ENCODE measurements at places on chromosomes 2 and 18. TPM values are rescaled to one million over a fixed set of nuclear protein-coding genes. Genes with fewer than 3 reads are reported as not detected.

GRCh38 chr2:108938077-108938710 lies 50.8 kb downstream of the EDAR start:
- DNase-seq = no peak

GRCh38 chr2:86634352-86634751 lies 10.7 kb upstream of the RNF103 start:
- no peak for DNase-seq

- no peak for DNase-seq
Observed at GRCh38 chr18:23129355-23130002, 5.8 kb upstream of the CABLES1 start.

The USP34 gene
- total RNA-seq = 73.8 TPM

The PLEK gene
- total RNA-seq = 12.7 TPM

The DTNA gene
- 19.2 TPM for total RNA-seq

The ANKRD30BL gene
- not detected for total RNA-seq

- DNase-seq = no peak
Observed at GRCh38 chr18:49276680-49277079, 183.8 kb downstream of the DYM start.

DNA sequence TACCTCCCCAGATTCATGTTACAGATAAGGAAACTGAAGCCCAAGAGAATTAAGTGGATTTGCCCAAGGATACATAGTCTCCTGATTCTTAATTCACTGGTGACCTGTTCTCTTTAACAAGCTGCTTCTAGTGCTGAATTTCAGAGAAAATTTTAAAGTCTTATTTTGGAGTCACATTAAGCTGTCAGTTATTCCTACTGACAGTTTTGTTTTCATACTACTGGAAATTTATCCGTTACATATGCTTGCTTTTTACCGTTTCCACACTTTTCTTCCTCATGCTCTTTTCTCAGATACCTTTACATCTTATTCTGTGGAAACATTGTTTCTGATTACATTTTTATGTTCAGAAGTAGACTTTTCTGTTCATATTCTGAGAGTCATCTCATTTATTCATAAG lies 1.3 kb downstream of the MOB4 start:
- DNase-seq = no peak

- no peak for DNase-seq
Observed at GRCh38 chr2:207291625-207292252, 126.0 kb upstream of the KLF7 start.

DNA sequence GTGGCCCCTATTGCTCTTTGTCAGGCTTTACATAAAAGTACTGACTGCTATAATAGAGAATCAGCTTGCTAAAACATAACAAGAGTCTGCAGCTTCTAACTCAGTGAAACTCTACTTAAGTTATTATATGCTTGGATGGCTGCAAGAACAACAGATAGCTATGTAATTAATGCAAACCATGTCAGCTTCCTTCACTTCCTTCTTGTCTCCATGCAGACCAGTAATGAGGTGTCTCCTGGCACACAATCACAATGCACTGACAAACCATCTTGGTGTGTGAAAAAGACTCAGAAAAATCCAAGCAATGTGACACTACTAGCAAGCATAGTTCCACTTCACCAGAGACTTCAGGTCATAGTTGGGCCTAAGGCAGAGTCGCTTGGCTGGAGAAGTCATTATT lies 2068.9 kb upstream of the PIK3C3 start:
- no peak for DNase-seq

- peak; percentile 72 for DNase-seq
Observed at GRCh38 chr2:68366083-68366560, 1.0 kb downstream of the PLEK start.

DNA sequence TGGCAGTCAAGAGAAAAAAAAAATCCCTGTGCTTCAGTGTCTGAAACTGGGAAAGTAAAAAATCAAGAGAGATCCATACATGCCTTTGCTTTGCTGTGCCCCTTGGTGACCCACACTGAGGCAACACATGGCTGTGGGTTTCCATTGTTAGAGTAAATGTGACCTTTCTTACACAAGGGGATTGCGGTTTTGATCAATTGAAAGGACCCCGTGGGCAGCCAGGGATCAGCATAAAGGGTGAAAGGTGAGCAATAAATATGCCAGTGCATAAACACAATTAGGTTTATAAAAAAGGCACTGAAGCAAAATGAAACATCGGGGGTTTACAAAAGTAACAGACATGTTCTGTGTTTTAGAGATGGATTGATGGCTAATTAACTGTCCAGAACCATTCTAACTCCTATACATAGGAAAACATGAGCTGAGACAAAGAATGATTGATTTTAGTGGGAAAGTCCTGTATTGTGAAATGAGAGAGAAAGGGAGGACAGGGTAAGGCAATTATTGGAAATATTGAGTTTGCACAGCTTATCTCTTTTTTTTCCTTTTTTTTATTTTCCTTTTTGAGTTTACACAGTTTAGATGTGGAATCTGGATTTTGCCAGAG lies 40.7 kb upstream of the BBS5 start:
- no peak for DNase-seq

- no peak for DNase-seq
Observed at GRCh38 chr2:173970516-173970924, 5.3 kb upstream of the SP3 start.

- no peak for DNase-seq
Observed at GRCh38 chr2:33354981-33355380, 121.5 kb upstream of the RASGRP3 start.
